ENCODE measurements at places on chromosomes 5 and 9.

DNA sequence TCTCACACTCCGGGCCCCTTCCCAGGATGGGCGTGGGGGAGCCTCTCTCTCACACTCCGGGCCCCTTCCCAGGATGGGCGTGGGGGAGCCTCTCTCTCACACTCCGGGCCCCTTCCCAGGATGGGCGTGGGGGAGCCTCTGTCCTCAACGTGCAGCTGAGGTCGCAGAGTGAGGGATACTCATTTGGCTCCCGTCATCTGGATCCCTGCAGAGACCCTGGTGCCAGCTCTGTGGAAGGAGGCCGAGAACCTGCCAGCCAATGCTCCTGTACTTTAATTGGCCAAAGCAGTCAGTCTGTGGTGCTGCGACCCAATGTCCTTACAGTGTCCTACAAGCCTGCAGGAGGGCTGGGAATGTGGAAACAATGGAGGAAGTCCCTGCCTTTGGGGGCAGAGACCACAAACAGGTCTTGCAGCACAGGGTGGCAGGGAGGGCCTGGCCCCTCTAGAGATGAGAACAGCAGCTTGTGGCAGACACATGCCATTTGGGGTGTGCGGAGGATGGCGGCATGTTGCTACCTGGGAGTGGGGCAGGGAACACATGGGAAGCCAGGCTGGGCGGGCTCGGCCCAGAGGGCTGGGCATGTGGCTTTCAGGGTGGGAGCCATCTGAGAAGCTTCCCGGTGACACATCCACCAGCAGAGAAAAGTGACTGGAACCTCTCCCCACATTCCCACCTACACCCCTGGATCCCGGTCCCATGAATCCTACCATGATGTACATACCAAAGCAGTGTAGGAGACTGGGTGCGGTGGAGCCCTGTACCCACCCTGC is 13.6 kb upstream of the MRNIP start:
- no peak for DNase-seq

DNA sequence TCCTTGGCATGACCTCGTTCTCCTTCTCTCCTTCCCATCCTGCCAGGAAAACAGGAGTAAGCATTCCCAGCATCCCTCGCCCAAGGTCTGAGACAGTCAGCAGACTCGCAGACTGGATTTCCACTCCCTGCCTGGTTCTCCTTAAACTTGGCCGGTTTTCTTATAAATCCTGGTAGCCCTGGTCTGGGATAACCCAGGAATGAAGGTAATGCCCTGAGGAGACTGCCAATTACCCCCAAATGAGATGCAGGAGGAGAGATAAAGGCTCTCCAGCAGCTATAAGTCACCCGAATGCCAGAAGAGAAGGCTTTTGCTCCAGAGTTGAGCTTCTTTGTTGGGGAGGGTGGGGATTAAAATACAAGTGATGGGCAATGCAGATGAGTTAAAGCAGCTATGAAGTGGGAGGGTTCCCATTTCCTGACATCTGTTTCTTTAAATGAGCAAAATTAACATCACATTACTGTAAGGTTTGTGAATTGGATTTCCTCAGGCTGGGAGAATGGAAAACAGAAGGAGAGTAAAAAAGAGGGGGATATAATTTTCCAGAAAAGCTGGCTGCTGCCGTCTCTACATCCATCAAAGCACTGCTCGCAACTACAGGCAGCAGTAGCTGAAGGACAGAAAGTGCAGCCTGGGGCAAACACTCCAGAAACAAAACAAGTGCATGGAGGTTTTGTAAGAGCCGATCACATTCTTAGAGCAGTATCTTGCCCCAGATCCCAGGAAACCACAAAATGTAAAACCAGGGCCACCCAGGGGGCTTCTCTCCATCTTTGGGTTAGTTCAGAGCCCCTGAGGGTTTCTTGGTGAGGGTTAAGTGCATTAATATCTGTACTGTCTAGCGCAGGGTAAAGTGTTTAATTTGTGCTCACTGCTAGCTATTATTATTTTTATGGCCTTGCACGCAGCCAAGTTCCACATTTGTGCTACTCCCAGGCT is 177.6 kb upstream of the PANK3 start:
- no peak for DNase-seq

DNA sequence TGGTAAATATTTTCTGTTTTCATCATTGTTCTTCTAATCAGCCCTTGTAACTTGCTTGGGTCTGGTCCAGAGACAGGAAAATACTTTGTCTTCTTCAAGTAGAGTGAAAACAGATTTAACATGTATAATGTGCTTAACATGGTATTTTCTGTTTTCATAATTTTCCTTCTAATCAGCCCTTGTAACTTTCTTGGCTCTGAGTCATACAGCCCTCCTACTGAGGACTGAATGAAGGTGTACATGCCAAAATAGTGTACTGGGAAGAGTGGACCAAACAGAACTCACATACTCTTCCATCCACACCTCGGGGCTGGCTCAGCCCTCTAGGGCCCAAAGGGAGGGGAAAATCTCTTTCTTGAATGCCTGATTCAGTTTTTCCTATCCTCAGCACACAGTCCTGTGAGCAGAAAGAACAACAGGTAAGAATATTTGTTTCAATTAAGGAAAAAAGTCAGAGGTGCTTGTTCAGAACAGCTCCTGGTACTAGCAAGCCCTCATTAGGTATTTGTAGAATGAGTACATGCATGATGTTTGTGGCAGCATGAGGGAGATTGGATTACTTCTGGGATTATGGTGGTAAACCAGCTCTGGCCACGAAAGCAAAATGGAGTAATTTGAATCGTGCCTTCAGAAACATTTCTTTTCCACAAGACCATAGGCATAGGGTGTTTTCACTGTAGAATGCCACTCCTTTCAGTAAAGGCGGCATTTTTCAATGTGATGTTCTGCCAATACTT is 24.2 kb upstream of the MACIR start:
- DNase-seq: no peak

DNA sequence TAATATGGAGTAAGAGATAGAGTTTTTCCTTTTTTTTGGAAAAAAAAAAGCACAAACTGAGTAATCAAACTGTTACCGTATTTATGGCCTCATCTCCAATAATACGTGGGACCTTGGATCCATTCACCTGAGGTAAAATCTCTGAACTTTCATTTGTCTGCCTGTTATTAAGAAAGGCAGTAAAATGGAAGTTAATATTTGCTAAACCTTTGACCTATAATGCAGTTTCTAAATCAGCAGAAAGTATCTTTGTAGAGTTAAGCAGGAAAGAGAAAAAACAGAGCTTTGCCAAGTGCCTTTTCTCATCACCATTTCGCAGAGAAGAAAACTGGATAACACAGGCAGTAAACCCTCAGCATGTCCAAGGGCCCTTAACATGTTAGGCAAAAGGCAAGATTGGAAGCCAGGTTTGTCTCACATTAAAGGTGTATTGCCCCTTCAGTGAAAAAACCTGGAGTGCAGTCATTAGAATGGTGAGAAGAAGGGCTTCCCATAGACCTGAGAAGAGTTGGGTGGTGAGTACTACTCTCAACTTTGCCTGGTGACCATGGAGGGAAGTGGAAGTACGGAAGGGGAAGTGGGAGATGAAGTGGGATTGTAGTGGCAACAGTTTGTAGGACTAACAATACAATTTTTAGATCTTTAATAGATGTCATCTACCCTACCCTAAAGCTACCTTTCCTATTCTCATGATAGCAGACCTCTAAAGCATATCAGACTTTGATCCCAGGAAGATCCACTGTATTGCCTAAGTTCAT is 65.4 kb upstream of the GRAMD2B start:
- DNase-seq: no peak

DNA sequence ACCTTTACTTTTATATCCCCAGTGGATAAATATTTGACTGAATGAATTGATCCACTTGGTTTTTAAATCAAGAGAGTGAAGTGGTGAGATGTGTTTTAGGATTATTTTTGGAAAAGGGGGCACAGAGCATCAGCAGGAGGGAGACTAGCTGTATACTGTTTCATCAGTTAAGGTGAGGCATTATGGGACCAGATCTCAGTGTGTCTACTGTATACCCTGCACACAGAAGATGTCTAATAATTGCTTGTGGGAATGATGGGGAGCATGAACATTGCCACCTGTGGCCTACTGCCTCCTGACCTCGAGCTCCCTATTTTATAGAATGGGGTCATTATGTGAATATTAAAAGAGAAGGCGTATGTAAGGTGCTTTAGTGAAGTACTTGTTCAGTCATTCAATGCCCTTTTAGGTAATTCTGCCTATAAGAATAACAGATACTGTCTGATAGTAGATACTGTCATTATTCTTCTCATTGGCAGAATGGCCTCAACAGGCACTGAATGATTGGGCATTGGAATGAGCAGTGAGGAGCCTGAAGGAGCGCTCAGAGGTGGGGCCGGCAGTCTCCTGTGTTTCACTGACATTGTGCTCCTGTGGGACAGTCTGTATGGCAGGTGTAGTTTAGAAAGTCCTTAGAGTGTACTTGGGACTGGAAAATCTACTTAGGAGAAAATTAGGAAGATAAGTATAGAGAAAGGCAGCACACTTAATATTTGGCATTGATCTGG is 47.4 kb upstream of the FAM120AOS start:
- DNase-seq: no peak

DNA sequence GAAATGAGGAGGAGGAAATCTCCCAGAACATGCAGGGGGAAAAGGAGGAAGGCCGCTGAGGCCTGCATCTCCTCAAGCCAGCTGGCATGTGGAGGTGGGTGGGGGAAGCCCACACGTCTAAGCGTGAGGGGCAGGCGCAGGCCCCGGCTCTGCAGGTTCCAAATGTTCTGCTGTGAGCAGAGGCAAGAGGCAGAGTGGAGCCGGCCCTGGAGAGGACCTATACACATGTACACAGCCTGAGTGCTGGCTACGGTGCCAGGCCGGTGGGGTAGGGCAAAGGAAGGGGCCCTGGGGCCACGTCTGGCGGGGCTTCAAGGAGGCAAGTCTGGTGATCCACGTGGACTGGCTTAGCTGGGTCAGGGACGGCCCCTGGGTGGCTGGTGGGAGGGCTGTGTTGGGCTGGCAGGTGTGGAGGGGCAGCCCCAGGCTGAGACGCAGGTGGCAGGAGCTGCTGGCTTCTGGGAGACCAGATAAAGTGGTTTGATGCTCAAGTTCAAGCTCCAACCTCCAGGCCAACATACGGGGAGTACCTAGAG is 26.4 kb downstream of the LPCAT1 start:
- no peak for DNase-seq

DNA sequence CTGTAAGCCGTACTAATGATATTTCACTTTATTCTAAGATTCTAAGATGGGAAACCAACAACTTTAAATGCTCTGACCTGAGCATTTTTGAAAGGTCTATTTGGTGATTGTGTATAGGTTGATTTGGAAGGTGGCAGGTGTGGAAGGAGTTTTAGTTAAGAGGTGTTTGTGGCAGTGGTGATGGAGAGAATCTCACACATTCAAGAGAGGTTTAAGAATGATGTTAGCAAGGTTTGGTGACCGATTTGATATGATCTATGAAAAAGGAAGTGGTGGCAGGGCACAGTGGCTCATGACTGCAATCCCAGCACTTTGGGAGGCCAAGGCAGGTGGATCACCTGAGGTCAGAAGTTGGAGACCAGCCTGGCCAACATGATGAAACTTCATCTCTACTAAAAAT is 319.2 kb upstream of the CD180 start:
- no peak for DNase-seq

GRCh38 chr9:136169495-136169894 is 35.4 kb downstream of the LHX3 start:
- no peak for DNase-seq

- no peak for DNase-seq
Measured at GRCh38 chr9:13675638-13676000, 396.1 kb upstream of the MPDZ start.

DNA sequence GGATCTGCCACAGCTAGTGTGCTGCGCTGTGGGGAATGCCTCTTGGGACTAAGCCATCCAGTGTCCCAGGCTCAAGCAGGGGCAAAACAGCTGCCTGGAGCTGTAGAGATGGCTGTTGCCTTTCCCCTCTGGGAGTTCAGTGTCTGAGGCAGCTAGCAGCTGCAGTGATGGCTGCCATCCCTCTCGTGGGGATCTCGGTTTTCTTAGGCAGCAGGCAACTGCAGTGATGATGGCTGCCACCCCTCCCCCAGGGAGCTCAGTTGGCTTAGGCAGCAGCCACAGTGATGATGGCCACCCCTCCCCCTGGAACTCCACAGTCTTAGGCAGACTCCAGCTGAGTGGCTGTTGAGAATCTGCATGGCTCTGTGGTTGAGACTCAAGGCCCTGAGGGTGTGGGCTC is 1389.2 kb upstream of the NUDT12 start:
- no peak for DNase-seq

DNA sequence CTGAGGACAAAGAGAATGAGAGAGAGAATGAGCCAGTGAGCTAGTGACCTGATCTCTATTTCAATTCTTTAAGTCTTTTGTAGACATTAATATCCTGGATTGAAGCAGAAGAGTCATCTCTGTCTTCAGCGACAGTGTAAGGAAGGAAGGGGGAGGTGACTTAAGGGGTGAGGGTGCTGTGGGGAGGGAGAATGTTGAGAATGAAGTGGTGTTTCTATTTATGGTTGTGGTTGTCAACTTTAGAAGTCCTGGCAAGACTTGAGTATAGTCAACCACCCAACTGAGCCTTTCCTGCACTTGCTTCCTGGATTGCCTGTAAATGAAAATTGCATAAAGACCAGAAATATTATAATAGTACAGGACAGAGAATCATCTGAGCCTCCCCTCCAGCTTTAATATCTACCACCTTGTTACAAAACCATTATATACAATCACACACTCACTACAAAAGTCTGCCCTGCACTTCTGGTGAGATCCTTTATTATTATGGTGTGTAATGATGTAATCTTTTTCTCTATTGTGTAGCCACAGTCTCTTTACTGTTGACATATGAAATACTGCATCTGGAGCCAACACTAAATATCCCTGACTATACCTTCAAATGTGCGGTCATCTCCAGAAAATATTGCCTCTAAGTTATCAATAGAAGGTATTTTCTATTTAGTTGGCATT is 91.7 kb downstream of the NTRK2 start:
- no peak for DNase-seq

- no peak for DNase-seq
Measured at GRCh38 chr9:129206905-129207304, 28.8 kb upstream of the IER5L start.

- no peak for DNase-seq
Measured at GRCh38 chr5:15794052-15794985, 294.3 kb downstream of the FBXL7 start.

GRCh38 chr9:33187519-33188218 is 20.5 kb upstream of the B4GALT1 start:
- no peak for DNase-seq

DNA sequence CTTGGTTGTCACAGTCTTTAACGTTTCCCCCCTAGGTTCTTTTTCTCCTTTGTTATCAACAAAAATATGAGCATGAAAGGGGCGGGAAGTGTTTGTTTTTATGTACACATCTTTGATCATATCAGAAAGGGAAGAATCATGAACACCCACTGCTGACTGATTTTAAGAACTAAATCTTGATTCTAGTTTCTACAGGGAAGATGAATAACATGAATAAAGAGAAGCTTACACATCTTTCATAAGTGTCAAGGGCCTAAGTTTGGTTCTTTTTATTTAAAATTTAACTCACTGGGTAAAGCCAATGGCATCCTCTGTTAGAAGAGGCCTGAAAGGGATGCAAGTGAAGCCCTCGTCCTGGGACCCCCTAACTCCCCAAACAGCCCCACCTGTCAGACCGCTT is 14.8 kb upstream of the CTNNA1 start:
- no peak for DNase-seq

- no peak for DNase-seq
Measured at GRCh38 chr9:69785757-69786156, 25.9 kb upstream of the PTAR1 start.

Measured in HS-27A (cell line).